Activated T-helper 2 cell treated with anti-CD3 and anti-CD28 coated beads, Interferon-gamma antibody, Interleukin-2, Interleukin-4, amounts not matched to agents 10 μg/mL and 5 μg/mL and 100 μg/mL, durations not matched to agents 14 hours and 24 hours and 36 hours (primary cell): ENCODE measurements at places on chromosomes 11 and 22. TPM values are rescaled to one million over a fixed set of nuclear protein-coding genes. Genes with fewer than 3 reads are reported as not detected.

The CYP2R1 gene
- 18.2 and 20.8 TPM in 2 replicates for total RNA-seq

The CD81 gene
- total RNA-seq = 211 and 219 TPM in 2 replicates

The SPI1 gene
- total RNA-seq = 0.11 TPM in 1 of 2 replicates, not detected in the other

The MS4A3 gene
- not detected in 2 replicates for total RNA-seq

The DCDC1 gene
- total RNA-seq = not detected in 2 replicates

The CERK gene
- 57.1 and 62.8 TPM in 2 replicates for total RNA-seq

The MTCH2 gene
- 124 and 131 TPM in 2 replicates for total RNA-seq

The NUDT8 gene
- 22.2 and 27.9 TPM in 2 replicates for total RNA-seq

The BDNF gene
- total RNA-seq = not detected in 2 replicates

- DNase-seq = no peak
Measured at GRCh38 chr11:93686812-93687211, 25.3 kb downstream of the CEP295 start.

GRCh38 chr22:31852691-31853421 is 91.5 kb upstream of the YWHAH start:
- DNase-seq = no peak

GRCh38 chr11:121159741-121160140 is 58.7 kb downstream of the TECTA start:
- DNase-seq = no peak

DNA sequence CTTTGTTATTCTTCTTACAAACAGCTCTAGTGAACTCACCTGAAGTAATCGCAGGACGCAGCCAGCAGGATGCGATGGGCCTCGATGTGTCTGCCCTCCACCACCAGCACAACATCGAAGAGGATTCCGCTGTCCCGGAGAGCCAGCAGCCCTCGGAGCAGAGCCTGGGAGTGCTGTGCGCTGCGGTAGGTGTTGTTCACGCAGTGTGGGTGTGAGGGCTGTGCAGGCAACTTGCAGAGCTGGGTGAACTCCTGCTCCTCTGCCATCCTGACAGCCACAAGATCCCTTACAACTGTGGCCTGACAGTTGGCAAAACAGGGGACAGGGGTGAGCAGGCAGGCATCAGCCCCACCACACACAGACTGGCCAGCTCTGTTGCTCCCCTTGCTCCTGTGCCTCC is 6.6 kb downstream of the KLHL22 start:
- DNase-seq = no peak

- no peak for DNase-seq
Measured at GRCh38 chr11:102613450-102613849, 11.7 kb downstream of the MMP20 start.

DNA sequence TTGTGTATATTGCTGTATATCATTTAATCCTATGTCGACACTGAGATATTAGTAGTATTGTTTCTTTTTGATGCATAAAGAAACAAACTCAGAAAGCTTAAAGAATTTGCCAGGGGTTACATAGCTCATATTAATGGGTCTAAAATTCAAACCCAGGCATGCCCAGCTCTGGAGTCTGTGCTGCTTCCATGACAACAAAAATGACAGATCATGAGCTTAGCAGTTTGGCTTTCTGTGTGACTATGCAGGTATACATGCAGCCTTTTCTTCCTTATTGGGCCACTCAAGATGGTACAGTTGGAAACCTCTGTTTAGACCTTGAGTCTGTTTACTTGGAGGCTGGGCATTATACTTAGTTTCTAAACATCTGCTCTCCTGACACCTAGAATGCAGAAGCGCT is 220.5 kb upstream of the TENM4 start:
- no peak for DNase-seq

DNA sequence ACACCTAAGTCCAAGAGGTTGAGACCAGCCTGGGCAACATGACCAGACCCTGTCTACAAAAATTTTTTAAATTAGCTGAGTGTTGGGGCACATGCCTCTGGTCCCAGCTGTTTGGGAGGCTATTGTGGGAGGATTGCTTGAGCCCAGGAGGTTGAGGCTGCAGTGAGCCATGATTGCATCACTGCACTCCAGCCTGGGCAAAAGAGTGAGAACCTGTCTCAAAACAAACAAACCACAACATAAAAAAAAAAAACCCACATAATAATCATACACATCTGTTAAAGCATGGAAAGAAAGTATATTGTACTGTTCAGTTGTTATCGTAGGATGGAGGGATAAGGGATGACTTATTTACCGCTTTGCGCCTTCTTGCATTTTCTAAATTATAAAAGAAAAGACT is 35.9 kb upstream of the GRK2 start:
- DNase-seq = no peak

- DNase-seq = no peak
Measured at GRCh38 chr11:13889552-13890249, 72.8 kb upstream of the SPON1 start.

- no peak for DNase-seq
Measured at GRCh38 chr22:22210889-22211833, 33.4 kb upstream of the VPREB1 start.

GRCh38 chr11:72353861-72354260 is 80.5 kb downstream of the CLPB start:
- no peak for DNase-seq

GRCh38 chr11:133733631-133734030 is 111.7 kb downstream of the SPATA19 start:
- no peak for DNase-seq

GRCh38 chr11:114158421-114158820 is 98.9 kb downstream of the ZBTB16 start:
- no peak for DNase-seq

- DNase-seq = peak; percentile 37
Measured at GRCh38 chr11:6604081-6604626, 580 bp downstream of the ILK start.

DNA sequence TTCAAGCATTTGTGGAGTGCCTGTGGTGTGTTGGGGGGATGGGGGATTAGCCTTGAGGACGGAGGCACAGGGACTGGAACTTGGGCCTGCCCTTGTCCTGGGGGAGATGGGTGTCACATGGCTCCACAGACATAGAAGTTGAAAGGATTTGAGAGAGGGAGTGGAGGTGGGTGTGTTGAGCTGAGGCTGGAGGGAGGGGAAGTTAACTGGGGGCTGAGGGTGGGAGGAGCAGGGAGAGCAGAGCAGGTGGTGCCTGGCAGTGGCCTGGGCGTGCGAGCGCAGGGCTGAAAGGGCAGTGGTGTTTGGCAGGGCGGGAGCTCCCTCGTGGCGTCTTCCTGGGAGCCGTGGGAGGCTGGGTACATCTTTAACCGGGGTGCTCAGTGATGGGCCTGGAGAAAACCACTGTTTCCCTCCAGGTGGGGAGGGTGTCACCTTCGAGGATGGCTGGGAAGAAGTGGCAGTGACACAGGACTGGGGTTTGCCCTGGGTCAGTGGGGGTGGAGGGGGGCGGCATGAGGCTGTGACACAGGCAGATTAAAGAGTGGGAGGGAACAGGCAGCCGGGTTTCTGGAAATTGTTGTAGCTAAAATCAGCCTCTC is 45.5 kb downstream of the AP2A2 start:
- no peak for DNase-seq

DNA sequence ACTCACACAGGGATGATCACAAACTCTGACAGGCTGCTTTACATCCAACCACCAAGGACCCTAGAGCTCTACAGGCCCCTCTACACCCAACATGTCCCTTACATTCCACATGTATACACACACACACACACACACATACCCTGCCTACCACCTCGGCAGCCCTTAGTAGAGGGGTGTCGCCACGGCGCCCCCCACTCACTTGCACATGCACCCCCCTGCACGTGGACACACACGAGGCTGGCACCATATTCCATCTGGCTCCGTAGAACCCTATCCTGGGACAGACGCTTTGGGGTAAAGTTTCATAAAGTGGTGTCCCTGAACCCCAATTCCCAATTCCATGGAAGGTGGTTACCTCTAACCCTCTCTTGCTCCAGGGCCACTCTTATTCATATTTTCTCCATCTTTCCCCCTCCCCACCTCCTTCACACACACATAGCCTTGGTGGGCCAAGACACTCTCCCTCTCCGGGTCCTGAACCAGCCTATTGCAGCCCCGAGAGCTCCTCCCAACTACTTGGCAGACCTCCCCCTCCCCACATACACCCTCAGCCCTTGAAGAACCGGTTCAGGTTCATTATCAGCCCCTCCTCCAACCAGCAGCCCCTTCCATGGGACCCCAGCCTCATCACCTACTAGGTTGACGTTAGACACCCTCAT is 809 bp downstream of the PDE2A start:
- DNase-seq = no peak

- no peak for DNase-seq
Measured at GRCh38 chr11:61028135-61028729, 56.8 kb downstream of the CD6 start.

DNA sequence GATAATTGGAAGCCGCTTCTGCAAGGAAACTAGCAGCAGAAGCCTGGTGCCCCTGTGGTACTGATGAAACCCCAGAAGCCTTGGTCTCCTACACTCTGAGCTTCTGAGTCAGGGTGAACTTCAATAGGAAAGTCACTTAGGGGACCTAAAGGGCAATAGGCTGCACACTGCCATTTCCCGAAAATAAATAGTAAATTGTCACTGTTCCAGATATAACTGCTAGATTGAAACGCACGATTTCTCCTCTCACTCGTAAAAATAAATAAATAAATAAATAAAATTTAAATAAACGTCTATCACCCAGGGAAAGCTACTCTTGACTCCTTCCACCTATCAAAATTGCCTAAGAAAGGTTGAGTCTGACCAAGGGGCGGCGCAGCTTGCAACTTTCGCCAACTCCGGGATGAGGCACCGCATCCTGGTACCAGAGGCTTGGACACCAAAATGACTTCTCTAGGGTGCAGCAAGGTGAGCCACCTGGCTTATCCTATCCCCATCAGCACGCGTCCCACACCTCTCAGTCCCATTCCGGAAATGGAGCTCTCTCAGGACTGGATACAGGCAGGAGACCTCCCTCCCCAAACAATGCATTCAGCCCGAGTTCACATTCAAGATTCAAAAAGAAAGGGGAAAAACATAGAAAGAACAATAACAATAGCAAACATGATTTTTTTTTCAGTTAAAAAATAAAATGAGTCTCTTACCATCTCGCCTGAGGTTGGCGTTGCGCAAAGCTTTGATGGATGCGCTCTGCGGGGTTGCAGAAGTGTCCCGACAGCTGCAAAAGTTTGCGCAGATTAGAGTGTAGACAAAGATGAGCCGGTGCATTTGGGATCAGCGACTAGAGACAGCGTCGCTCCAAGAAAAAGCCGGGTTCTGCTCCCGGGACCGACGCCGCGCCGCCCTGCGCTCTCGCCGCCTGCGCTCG is 583 bp downstream of the PDGFD start:
- no peak for DNase-seq

DNA sequence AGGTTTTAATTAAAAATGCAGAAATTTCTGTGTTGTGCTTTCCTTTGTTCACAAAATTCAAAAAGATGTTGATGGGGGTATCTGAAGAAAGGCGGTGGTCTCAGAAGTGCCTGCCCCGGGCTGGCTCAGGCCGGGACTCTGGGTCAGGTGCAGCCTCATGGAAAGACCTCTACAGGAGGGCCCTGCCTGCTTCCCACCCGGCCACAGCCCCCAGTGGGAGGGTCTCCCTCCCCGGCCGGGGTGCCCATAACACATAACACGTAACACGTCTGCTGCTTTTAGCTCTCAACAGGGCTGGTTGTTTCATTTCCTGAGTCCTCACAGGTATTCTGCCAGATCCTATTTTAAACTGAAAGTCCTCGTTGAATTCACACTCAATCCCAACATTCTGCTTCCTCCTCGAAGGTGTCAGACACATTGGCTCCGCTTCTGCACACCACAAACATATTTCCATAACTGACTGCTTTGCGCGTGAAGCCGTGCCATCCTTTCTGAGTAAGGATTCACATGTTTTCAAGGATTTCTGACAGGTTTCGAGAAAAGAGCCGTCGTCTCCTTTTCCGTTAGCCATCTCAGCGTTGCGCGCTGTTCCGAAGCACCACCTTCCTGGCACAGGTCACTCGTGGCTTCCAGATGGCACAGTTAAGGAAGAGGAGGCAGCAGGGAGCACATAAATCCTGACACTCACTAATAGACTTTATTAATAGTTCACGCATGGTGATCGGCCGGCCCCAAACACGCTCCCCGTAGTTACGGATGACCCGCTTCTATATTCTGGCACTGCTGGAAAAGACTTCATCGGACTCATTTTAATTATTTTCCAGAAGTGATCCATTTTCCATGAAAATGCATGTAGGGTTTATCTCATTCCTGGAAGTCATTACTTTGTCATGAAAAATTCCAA is 569.3 kb downstream of the BRD1 start:
- no peak for DNase-seq

DNA sequence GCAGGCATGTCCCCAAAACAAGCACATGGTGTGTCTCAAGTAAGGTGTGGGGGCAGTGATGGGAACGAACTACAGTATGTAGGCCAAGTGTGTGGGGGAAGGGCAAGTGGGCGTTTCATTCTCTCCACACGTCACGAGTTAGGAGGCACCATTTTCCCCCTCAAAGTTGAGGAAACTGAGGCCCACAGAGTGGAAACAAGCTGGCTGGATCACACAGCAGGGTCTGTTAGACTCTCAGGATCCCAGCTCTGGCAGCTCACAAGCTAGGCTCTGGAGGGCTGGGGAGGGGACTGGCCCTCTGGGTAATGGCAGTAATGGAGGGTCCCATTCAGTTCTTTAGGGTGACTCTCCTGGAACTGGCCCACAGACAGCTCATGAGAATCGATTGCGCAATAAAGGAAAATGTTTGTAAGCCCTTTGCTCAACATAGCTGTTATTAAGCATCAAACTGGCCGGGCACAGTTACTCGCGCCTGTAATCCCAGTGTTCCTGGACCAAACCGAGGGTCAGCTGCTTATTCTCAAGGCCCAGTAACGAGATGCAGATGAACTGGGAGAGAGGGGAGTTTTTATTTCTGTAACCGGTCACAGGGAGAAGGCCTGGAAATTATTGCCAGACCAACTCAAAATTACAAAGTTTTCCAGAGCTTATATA is 24.1 kb upstream of the TUB start:
- DNase-seq = no peak

GRCh38 chr11:57896361-57897145 is 127.1 kb upstream of the OR9Q1 start:
- no peak for DNase-seq

DNA sequence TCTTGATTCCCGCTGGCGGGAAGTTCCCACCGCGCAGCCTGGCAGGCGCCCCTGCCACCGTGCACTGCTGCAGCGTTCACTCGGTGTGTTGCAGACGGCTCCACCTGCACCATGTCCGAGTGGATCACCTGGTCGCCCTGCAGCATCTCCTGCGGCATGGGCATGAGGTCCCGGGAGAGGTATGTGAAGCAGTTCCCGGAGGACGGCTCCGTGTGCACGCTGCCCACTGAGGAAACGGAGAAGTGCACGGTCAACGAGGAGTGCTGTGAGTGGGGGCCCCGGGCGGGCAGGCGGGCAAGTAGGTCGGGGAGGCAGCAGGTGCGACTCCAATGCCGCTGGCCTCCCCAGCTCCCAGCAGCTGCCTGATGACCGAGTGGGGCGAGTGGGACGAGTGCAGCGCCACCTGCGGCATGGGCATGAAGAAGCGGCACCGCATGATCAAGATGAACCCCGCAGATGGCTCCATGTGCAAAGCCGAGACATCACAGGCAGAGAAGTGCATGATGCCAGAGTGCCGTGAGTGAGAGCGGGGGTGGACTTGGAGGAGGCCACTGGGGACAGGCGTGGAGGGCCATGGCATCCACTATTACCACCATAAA is 99.7 kb downstream of the RRAS2 start:
- DNase-seq = no peak

- DNase-seq = no peak
Measured at GRCh38 chr11:113142508-113142907, 171.9 kb upstream of the TTC12 start.
